ENCODE measurements at places on chromosomes 2 and 18.

DNA sequence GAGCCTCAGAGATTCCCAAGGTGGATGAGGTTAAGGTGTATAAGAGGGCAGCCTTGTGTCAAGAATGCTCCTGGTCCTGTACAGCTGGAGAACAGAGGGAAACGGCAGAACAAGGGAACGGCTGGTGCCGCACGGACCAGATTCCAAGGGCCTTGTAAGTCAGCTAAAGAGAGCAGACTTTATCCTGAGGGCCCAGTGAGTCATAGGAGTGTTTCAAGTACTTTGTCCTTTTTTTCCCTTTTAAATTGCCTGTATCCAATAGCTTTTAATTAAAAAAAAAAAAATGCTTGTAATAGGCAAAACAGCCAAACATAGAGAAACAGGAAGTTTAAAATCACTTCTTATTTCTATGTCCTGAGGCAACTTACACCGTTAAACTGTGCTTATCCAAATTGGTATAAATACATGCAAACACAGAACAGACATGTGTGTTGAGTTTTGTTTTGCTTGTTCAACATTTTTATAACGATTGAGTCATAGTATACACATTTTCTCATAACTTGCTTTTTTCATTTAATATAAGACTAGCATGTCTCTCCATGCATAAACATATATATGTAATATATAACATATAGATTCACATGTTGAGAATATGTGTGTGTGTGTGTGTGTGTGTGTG lies 42.1 kb upstream of the EVA1A start:
- no peak for DNase-seq

DNA sequence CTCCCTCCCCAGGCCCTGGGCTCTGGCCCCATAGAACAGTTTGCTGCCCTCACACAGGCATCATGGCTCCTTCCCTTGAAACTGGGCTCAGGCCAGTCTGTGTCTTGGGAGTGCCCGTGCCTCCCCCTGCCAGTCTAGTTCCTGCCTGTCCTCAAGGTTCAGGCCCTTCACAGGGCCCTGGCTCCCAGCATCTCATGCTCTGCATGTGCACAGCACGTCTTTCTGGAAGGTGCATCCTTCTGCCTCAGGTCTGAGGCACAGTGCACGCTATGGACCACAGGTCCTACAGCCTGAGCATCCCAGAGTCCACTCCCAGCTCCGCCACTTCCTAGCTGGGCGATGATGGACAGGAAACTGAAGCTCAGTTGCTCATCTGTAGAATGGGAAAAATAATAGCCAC lies 35.6 kb upstream of the FOSL2 start:
- DNase-seq = no peak

- DNase-seq = no peak
These were observed 2.1 kb downstream of the RHOB start for GRCh38 chr2:20448977-20449306.

- no peak for DNase-seq
These were observed 655.2 kb downstream of the EPHA4 start for GRCh38 chr2:220916931-220917330.

GRCh38 chr2:132517386-132517785 lies 100.8 kb downstream of the GPR39 start:
- DNase-seq = no peak

- peak; percentile 65 for DNase-seq
These were observed 49.6 kb upstream of the ITSN2 start for GRCh38 chr2:24409700-24410556.
